ENCODE measurements at places on chromosomes 11 and 22.
A peak's percentile ranks its signal among the peaks of the same experiment; 100 is the strongest.

DNA sequence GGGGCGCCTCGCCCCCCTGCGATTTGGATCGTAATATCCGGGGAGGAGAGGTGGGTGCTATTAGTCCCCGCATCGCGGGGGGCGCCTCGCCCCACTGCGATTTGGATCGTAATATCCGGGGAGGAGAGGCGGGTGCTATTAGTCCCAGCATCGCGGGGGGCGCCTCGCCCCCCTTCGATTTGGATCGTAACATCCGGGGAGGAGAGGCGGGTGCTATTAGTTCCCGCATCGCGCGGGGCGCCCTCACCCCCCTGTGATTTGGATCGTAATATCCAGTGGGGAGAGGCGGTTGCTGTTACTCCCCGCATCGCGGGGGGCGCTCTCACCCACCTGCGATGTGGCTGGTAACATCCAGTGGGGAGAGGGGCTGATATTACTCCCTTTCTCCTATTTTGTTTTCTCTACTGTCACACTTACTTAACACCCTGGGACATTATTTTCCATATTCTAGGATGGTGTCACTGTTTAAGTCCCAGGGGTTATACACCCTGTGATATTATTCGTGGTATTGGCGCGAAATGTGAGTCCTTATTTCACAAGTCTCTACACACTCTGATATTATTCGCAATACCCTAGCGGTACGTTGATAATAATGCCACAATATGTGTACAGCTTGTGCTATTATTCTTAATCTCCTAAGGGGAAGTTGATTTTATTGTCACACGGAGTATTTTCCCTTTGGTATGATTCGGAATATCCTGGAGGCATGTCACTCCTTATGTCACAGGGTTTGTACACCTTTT is 57.8 kb upstream of the ALDH3B2 start:
- peak; percentile 9 for DNase-seq

GRCh38 chr22:29147331-29147899 is 58.3 kb upstream of the EMID1 start:
- no peak for DNase-seq

- no peak for DNase-seq
Observed at GRCh38 chr22:45771711-45772110, 100.1 kb downstream of the ATXN10 start.

- no peak for DNase-seq
Observed at GRCh38 chr22:28894334-28894733, 11.0 kb downstream of the ZNRF3 start.

DNA sequence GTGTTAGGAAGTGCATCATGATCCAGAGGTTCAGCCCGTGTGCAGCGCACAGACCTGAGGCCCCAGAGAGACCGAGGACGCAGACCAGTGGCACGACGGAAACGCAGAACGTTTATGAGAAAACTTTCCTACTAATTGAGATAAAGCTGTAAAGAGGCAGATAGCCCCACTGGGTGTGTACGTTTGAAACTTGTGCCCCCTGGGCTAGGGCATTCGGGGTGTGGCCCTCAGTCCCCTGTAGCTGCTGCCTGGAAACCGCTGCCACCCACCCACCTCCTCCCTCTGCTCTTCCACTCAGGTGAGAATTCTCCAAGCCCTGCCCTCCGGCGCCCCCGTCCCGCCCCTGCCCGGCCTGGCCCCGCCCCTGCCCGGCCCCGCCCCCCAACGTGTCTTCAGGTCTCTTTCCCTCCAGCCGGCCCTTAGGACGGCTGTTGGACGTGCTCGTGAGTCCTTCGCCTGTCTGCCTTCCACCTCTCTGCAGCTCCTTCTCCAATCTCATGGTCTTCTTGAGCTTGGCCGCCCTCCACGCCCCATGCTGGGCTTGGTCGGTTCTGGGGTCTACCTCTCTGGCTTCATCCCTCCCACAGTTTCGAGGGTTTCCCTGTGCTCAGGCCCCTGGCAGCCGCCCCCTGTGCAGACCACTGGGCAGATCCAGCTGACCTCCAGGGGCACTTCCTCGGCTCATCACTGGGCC is 12.1 kb downstream of the MAPK8IP2 start:
- DNase-seq = no peak

GRCh38 chr11:1522081-1522424 is 35.5 kb upstream of the MOB2 start:
- DNase-seq = no peak

Data from fibroblast of skin of right biceps (primary cell).